ENCODE measurements at places on chromosomes 1 and 21.

DNA sequence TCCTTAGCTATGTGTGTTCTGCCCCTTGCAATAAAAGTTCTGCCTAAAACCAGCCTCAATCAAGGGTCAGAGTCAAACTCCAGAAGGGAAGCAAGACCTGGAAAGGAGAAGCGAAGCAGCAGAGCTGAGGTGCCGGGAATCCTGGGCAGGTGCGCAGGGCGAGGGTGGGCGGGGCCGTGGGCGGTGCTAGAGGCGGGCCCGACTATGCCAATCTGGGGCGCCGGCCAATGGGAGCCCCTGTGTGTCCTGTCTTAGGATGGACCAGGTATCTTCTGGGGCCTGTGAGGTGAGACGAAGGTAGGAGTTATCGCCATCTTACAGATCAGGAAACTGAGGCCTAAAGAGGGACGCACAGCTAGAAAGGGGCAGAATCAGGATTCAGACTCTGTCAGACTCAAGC lies 120.3 kb downstream of the PTPRU start:
- peak; percentile 50 for DNase-seq

GRCh38 chr1:173164686-173165085 lies 42.4 kb downstream of the TNFSF4 start:
- DNase-seq: peak; percentile 50

- no peak for DNase-seq
Measured at GRCh38 chr1:36174713-36175112, 18.8 kb downstream of the MAP7D1 start.

DNA sequence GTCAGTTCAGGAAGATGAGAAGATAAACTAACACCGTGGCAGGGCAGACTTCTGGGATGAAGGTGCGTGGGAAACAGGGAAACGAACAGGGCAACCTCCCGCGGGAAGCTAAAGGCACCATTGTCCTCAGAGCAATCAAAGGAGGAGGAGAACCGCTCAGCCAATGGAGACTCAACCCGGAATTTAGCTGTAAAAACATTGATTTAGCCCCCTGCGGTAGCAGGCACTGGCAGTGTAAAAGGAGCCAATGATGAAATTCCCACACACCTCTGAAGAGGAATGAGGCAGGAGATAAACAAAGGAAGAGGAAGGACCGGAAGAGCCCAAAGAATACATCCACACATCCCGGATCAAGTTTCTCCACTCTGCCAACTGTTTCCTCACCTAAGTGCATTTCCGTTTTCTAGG lies 19.5 kb downstream of the HLCS start:
- no peak for DNase-seq

DNA sequence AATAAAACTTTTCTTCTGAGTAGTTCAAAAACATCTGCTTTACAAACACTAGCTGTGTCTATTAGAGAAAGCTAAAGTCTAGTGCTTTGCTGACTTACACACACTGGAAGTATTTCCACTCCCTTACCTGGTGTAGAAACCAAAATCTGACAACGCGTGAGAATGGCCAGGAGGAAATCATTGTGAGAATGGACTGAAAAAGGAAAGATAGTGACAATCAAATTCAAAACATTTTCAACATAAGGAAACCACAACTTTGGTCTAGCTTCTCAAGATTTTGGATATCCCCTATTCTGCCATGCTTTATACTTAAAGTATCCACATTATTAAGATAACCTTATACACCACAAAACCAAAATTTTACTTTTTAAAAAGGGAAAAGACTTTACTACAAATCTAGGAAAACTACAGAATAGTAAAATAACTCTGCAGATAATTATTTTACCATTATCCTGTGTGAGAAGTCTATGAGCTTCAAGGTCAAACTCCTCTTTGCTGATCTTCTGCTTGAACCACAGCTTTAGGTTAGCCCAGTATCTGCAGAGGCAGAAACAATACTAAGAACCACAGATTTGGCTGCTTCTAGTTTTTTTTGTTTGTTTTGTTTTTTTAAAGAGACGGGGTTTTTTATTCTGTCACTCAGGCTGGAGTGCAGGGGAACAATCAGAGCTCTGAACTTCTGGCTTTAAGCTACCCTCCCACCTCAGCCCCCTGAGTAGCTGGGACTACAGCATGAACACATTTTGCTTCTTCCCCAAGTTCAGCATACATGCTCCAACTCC lies 6.6 kb downstream of the TADA1 start:
- no peak for DNase-seq

DNA sequence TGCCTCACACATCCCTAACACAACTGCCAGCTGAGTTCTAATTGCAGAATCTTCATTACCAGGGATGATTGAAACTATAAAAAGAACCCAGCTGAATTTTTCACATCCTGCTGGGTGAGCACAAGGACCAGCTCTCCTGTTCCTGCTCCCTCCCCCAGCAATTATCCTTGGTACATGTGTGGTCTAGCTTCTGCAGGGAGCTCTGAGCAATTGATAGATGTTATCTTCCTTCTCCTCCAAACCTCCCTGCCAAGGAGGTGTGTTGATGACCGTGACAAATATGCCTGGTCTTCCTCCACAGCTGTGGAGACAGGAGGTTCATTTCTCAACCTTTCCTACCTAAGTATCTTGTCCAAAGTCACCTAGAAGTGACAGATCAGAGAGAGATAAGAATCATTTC lies 65.3 kb upstream of the MAN1A2 start:
- DNase-seq: peak; percentile 77

DNA sequence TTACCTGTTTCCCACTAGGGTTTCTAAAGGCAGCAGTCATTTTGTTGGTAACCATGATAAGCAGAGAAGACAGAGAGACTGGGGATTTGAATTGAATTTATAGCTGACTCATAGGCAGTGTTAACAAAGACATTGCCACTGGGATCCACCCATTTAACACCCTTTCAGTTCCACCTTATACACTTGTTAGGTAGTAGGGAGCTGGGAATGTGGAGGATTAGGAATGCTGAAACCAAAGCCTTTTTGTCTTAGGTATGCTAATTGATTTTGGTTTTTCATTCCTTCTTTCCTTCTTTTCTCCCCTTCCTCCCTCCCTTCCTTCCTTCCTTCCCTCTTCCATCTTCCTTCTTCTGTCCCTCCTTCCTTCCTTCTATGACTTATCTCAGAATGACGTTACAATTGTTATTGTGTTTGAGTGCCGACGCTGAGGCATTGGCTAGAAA lies 7.5 kb upstream of the EVI5 start:
- no peak for DNase-seq

DNA sequence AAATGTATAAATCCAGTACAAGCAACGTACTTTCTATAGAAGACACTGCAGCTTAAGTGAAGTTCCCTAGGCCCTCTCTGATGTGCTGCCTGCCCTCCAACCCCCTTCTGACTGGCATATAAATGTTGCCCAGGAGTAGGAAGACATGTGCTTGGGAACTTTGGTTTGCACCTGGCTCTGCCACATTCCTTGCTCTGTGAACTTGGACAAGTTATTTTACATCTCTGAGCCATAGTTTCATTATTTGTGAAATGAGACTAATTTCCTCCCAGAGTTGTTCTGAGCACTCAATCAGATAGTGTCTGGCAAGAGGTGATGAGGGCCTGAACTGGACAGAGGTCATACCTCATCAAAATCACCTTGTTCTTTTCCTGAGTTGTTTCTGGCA lies 3.5 kb upstream of the PHC2 start:
- DNase-seq: no peak

GRCh38 chr1:16252912-16253311 lies 15.9 kb upstream of the CPLANE2 start:
- DNase-seq: no peak

DNA sequence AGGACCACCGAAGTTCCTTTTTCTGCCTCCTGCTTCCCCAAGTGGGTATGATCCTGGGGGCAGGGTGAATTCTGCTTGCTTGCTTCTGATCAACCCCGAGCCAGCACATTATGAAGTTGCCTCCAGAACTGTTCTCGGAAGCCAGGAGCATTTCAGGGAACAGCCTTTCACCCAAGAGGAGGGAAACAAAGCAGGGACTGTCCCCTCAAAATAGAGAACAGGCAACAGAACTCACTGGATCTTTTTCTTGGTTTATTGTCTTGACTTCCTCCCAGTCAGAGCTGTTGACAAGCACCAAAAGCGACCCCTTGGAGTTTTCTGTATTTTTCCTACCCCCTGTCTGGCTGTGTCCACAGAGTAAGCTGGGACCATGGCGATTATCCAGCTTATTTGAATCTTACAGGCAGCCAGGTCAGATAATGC lies 258.3 kb upstream of the SGIP1 start:
- no peak for DNase-seq

DNA sequence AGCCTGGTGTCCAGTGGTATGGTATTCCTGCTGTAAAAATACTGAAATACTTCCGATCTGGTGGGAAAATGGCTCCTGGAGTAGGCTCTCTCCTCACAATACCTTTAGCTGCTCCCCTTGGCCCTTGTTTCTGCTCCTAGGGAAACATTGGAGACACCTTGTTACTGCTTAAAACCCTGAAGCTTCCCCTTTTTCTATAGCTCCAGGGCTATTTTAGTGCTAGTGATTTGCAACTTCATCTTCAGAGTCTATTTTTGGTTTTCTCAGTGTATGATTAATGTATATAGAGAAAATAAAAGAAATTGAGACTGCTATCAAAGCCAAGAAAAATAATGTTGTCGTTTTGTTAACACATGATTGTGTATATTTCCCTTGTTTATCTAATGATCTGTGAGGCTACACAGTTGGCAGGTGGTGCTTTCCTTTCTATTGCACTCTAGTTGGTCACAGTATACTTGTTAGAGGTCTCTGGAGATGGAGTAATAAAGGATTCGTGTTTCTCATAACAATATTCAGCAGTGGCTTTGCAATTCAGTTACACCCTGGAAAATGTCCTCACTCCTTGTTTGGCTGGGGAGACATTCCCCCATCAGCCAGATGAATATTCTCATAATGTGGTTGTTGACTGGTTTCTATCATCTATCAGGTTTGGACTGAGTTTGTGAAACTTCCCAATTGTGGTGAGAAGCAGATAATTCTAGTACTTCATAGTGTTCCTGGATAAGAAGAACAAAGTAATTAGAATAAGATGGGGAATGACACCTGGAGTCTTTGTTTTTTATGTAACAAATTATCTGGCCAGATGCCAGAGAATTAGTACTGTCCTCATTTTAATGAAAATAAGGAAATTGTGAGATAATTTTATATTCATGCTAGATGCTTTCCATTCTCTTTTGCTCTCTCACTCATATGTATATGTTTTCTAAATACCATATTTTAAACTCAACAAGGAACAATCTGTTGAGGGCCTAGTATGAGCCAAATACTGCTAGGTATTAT lies 44.8 kb upstream of the CACYBP start:
- DNase-seq: no peak

GRCh38 chr1:64043976-64044375 lies 159.4 kb upstream of the UBE2U start:
- DNase-seq: peak; percentile 89

DNA sequence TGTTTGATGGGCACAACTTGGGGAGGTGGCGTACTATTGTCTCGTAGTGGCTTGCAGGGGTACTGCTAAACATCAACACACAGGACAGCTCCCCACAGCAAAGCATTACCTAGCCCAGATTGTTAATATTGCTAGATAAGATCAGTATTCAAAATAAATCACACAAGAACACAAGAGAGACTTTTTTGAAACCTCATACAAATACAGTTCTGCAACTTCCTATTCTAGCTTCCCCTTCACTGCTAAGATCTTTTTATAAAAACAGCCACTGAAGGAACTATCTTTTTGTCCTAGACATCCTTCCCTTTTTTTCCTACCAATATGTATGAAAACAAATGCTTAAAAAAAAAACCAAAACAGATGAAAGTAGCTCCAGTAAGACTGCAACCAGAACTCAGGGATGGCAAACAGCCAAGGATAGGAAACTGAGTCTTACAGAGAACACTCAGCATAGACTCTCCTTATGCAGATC lies 137.8 kb upstream of the KRTAP19-8 start:
- DNase-seq: no peak

DNA sequence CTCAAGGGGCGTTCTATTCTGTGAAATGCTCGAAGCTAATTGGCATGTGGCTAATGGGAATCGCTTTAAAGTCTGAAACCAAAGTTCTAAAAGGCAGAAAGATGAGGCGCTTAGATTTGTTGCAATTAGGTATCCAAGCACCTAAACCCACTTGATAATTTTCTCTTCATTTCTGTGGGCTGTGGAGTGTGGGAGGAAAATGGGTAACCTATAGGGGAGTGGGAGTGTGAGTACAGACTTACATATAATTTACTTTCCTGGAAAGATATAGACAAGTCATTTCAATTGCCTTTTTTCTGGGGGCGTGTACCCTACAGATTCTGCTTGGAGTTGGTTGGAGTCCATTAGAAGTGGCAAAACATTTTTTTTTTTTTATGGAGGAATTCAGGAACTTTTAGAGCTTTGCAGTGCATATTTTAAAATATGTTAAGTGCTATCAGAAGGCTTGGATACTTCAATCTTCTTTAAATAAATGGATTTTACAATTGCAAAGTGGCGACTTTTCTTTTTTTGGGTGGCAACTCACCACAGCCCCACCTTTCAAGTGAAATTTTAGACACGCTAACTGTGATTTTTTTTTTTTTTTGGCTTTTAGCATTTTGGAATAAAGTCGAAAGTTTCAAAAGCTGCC lies 254.5 kb downstream of the CAMTA1 start:
- no peak for DNase-seq

- DNase-seq: no peak
Measured at GRCh38 chr1:167905182-167905581, 8.8 kb downstream of the ADCY10 start.

DNA sequence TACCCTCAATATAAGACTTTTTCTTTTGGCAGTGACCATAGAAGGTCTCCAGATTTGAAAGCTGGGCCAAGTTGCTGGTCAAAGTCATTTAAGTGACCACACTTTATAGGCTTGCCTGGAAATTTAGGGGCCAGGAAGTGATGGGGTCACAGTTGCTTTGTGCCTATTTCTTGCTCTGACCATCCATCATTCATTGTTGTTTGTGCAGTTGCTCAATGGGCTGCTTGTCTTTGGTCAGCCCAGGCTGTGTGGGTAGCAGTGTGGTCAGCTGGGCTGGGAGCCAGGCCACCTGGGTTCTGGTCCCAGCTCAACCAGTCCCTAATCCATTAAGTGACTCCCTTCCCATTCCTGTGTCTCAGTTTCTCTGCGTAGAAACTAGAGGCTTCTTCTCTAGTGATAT lies 2.1 kb upstream of the OTUD7B start:
- DNase-seq: no peak

- peak; percentile 69 for DNase-seq
Measured at GRCh38 chr1:177340601-177341067, 169.9 kb downstream of the BRINP2 start.

- no peak for DNase-seq
Measured at GRCh38 chr1:86756062-86756406, 51.7 kb downstream of the SH3GLB1 start.
